ENCODE measurements at places on chromosomes 7 and 10.

DNA sequence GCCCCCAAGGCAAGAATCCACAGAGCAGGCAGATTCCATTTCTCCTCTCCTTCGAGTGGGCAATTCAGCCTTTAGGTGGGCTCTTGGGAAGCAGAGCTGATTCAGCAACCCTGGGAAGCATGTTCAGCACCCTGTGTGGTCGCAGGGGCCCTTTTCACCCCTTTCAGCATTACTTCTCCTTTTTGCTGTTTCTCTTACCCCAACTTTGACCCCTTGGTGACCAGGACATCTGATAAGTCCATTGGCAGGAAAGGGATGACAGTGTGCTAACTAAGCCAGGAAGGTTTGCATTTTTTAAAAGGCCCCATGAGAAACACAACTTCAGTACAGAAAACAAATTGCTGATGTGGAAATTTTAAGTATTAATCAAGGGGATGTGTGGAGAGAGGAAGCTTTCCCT, 283.7 kb upstream of the NRP1 start:
- no peak for DNase-seq

DNA sequence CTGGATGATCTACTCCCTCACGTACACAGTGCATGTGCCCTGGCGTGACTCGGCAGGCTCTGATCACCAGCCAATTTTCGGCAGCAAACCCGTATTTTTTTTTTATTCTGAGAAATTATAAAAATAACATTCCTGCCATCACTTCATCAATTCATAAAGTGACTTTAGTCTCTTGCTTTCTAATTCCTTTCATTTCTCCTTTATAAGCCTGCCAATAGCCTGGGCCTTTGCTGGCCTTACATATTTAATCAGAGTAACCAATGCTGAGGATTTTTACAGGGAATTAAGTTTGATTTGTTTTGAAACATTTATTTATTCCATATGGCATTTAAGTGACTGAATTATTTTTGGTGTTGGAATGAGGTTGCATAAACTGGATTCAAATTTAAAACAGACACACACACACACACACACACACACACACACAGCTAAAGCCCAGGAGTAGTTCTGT, 140.8 kb downstream of the ETV1 start:
- no peak for DNase-seq

DNA sequence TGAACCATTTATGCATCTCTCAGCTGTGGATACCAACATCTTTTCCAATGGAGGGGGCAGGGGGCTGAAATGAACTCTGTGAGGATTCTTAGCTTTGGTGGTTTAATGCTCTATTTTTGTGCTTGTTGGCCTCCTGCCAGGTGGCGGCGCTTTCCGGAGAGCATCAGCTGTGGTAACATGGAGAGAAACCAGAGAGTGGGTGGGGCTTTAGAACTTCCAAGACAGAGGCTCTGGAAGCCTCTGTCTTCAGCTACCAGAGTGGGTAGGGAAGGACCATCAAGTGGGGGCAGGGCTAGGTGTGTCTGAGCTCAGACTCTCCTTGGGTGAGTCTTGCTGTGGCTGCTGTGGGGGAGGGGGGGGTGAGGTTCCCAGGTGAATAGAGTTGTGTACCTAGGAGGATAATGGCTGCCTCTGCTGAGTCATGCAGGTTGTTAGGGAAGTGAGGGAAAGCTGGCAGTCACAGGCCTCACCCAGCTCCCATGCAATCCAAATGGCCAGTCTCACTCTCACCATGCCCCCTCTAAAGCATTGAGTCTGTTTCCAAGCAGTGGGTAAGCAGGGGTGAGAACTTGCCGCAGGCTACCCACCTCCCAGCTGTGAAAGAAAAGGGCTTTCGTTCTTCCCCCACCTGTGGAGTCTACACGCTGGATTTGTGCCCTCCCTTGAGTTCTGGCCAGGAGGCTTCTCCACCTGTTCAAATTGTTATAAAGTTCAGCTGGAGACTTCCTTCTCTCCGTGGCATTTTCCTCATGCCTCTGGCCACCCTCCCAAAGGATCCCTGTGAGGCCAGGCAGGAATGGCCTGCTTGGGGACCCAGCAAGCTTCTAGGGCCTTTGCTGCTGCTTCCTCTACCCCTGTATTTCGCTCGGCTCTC, 527.0 kb downstream of the NEBL start:
- DNase-seq: no peak

- no peak for DNase-seq
Observed at GRCh38 chr7:125467996-125468854, 538.6 kb upstream of the POT1 start.

DNA sequence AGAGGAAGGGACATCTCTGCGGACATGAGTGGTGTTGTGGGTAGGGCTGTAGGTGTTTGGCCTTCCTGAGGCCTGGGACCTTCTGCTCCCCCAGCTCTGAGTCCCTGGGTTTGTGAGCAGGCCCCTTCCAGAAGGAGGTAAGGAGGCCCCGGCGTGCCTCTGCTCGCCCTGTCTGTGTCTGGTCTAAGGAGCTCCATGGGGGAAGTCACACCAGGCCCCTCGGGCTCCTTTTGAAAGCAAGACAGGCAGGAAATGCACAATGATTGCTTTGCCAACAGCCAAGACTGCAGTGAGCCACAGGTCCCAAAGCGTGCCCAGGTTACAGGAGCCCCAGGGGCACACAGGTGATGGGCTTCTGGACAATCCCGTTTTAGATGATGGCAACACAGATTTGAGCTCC, 89.5 kb downstream of the FAM53B start:
- no peak for DNase-seq
